SJCRH30 (cell line): ENCODE measurements at places on chromosomes 11 and 22.

GRCh38 chr11:67111261-67111660, 7.8 kb upstream of the KDM2A start:
- peak; percentile 39 for DNase-seq
- no peak overlapping the region for H3K4me3 ChIP-seq

- no peaks in the 10 kb centered on the region for H3K36me3 ChIP-seq
- H3K4me3 ChIP-seq: no peak overlapping the region
- no peak for DNase-seq
- no peaks in the 10 kb centered on the region for H3K27me3 ChIP-seq
These were observed 21.6 kb upstream of the RFPL2 start for GRCh38 chr22:32226326-32227104.

DNA sequence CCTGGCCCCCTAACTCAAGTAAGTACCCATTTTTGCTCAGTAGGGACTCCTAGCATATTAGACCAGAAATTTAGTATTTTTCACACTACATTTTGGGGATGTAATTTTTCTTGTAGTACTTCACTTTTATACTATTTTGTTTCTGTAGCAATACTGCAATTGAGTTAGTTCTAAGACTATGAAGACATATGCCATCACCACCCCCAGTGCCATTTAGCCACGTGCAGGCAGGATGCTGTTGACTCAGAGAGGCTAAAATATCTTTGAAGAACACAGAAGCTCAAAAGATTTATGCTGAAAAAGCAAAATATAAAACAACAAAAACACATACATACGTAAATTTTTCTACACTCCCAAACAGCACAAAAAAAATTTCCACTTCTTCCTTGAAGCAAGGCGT, 29.1 kb upstream of the DLAT start:
- no peaks in the 10 kb centered on the region for H3K4me1 ChIP-seq
- no peak overlapping the region for H3K27ac ChIP-seq
- DNase-seq: no peak
- H3K4me3 ChIP-seq: no peak overlapping the region
- no peaks in the 10 kb centered on the region for H3K36me3 ChIP-seq
- H3K27me3 ChIP-seq: no peaks in the 10 kb centered on the region

DNA sequence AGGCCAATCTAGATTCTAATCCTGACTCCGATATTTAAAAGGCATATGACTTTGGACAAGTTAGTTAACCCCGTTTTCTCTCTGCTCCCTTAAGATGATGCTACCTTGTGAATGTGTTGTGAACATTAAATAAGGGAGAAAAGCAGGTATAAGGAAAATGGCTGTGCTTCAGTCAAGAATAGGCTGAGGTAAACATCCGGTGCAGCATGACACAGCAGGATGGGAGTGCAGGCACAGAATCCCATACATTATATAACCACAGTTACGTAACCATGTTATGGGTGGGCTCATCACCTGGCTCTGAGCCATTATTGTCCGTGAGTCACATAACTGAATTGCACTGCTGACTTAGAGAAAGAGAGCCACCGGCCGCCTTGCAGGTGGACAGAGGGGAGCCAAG, 382.2 kb upstream of the ANO5 start:
- no peaks in the 10 kb centered on the region for H3K27me3 ChIP-seq
- H3K4me1 ChIP-seq: peaks cover 18% of the 10 kb centered on the region
- H3K4me3 ChIP-seq: no peak overlapping the region
- peak; percentile 40 for DNase-seq
- H3K36me3 ChIP-seq: no peaks in the 10 kb centered on the region
- H3K27ac ChIP-seq: no peak overlapping the region

DNA sequence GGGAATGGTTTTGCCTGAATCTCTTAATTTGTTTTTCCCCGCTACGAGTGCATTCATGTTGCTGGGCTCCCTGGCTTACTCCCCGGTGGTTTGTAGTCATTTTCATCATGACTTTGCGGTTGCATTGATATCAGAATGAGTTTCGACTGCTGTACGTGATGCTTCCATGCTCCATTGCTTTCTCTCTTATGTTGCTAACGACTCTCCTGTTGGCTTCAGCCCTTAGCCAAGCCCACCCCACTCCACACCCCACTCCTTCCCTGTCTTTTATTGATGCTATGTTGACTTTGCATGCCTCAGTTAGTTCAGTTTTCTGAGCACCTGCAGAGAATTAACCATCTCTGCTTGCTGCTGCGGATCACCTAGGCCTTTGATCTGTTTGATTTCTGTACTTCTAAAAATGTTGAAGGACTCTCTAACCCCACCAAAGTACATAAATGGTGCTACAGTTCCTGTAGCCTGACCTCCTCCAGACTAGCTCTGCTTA, 65.3 kb downstream of the ARFGAP2 start:
- H3K27ac ChIP-seq: no peak overlapping the region
- no peak for DNase-seq
- no peak overlapping the region for H3K4me3 ChIP-seq
- H3K36me3 ChIP-seq: no peaks in the 10 kb centered on the region
- H3K27me3 ChIP-seq: no peaks in the 10 kb centered on the region
